ENCODE measurements at places on chromosomes 5 and 9. TPM values are rescaled to one million over a fixed set of nuclear protein-coding genes. Genes with fewer than 3 reads are reported as not detected.
A peak's percentile ranks its signal among the peaks of the same experiment; 100 is the strongest.

DNA sequence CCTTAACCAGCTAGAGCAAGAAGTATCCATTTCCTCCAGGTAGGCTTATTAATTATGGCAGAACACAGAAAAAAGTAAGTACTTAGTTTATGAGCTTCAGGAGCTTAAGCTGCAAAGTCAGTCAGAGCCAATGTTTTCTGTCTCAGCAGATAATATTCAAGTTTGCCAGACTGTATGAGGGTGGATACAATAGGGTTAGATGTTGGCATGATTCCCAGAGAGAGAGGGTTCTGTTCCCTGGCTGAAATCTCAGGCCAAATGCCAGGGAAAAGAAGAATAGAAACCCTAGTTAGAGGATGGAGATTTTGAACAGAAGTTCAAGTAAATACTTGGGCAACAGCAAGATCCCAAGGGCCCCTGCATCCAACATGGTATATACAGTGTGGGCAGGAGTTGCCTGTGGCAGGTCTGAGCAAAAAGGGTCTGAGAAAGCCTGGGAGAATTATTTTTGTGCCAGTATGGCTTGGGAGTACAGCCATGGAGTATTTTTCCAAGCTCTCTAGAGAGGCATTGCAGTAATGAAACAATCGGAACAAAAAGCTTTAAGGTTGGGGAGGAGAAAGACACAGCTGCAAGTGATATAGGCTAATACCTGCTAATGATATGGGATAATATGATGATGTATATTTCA, 31.0 kb upstream of the ISOC1 start:
- DNase-seq: no peak

DNA sequence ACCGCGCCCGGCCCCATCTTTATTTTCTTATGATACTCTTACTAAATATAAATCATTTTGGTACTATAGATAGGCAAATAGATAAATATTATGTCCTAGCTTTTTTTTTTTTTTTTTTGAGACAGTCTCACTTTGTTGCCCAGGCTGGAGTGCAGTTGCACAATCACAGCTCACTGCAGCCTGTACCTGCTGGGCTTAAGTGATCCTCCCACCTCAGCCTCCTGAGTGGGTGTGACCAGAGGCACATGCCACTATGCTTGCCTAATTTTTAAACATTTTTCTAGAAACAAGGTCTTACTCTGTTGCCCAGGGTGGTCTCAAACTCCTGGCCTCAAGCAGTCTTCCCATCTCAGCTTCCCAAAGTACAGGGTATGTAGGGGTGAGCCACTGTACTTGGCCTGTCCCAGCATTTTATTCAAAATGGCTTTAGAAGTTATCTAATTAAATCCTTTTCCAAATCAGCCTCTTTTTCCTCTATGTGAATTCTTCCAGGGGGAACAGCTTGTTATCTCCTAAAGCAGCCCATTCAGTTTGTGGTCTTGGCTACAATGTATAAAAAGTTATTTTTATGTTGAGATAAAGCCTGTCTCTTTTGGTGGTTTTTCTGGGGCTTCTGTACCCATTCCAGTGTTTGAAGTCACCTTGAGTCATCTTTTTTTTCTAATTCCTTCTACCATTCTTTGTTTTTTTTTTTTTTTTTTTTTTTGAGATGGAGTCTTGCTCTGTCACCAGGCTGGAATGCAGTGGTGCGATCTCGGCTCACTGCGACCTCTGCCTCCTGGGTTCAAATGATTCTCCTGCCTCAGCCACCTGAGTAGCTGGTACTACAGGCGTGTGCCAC, 12.1 kb downstream of the MELK start:
- DNase-seq: no peak

DNA sequence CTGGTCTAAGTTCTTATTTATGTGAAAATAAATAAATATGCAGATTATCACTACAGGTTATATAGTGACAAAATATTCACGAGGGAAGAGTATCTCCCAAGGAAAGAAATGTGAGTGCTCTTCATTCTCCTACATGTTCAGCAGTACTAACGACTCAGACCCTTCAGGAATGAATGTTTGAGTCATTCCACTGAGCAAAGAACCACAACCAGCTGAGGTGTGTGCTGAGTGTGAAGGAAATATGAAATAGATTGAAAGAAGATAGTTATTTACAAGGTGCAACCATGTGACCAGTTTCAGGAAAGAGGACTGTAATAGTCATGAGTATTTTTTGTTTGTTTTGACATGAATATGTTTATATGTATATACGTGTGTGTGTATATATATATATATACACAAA, 228.7 kb downstream of the TUSC1 start:
- no peak for DNase-seq

GRCh38 chr5:66171349-66172344, 27.5 kb downstream of the SREK1 start:
- peak; percentile 41 for DNase-seq

DNA sequence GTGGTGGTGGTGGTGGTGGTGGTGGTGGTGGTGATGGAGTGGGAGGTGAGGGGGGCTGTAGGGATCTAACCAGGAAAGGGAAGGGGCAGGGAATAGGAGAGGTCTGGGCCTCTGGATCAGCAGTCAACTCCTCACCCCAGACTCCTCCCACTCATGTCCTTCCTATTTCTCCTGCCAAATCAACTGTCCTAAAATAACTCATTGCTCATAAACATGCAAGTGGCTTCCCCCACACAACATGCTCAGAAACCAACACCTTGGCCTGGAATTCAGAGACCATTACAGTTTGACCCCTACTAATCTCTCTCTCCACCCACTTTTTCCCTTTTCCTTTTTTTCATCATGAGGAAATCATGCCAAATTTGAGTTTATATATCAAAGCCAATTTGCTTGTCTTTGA, 8.4 kb upstream of the FSD1L start:
- DNase-seq: no peak

DNA sequence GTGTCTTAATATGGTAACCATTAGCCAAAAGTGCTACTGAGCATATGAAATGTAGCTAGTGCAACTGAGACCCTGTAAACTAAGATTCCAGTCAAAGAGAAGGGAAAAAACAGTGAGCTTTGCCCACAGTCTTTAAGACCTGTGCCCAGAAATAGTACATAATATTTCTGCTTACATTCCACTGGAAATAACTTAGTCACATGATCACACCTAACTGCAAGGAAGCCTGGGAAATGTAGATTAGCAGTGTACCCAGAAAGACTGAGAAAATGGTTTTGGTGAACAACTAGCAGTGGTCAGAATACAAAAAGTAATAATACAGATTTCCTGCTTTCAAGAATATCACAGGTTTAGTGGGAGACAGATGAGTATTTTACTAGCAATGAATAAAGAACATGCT, 2.5 kb upstream of the CPLANE1 start:
- no peak for DNase-seq

- DNase-seq: no peak
Observed at GRCh38 chr5:54173251-54173650, 137.1 kb downstream of the ARL15 start.

- peak; percentile 38 for DNase-seq
Observed at GRCh38 chr9:22237497-22238363, 208.9 kb upstream of the DMRTA1 start.

DNA sequence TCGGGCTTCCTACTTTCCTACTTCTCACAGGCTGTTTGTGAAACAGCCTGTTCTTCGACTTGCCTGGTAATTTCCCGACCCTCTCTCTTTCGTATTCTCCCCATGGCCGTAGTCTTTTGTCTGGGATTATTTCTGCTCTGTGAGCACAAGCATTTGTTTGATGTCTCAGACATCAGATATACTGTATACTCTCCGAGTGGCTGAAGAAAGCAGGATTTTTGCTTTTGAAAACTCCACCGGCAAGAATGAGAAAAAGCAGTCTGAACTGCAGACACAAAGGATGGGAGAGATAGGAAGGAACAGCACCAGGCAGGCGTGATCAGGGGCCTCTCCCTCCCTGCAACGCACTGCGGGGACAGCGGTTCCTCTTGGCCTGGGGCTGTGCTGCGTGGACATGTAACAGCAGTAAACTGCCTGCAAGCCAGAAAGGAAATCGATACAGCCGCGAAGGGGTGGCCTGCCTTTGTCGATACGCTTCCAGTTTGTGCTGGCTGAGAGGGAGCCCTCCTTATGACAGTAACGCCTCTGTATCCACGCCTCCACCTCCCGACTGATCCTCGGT, 313.9 kb upstream of the TLE4 start:
- DNase-seq: no peak

DNA sequence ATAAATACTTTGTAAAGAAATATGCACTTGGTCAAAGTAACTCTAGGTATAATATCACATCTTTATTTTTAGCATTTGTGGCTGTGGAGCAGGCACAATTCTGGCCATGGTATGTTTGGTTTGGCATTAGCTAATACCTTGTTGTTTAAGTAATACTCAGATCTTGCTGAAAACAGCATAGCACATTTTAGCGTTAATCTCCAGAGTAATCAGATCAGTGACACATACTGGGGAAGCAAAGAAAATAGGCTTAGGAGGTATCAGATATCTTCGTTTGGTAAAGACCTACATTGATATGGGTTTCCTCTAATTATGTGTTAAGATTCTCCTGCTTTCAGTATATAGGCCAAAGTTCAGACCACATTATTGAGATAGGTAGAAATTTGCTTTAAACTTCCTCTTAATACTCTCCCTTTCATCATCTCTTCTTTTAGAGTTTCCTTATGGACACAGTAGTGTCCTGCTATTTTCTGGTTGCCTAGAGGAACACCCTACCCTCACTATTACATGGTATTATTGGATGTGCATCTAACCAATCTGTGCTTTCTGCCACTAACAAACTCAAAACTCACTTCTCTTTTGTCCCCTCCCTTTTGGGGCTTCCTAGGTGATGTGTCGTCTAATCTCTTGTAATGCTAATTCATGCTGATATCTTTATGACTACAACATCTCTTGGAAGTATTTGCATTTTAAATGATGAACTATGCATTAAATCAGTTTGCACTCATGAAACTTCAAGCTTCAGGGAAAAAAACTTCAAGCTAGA, 437.3 kb upstream of the ADAMTSL1 start:
- no peak for DNase-seq

DNA sequence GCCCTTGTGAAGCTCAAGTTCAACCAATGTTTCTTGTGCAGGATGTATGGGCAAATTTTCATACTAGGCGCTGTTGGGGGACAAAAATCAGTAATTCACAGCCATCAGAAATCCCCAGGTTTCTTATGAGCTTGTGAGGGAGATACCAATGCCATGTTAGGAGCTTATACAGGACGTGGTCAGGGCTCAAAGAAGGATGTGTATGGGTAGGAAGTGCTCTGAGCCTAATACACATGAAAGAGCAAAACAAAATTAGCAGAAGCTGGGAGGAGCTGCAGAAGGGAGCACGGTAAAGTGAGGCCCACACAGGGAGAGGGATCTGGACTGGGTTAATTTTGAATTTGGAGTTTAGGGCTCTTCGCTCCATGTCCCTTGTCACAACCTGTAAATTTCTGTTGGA, 114.6 kb upstream of the MAP3K1 start:
- no peak for DNase-seq

PHYKPL gene
- total RNA-seq: 53.7 TPM

HSPB3 gene
- total RNA-seq: not detected

CDKN2B gene
- not detected for total RNA-seq

LCN10 gene
- total RNA-seq: not detected

PROB1 gene
- 1.5 TPM for total RNA-seq

EEIG1 gene
- total RNA-seq: 9.2 TPM

SPATA31E1 gene
- total RNA-seq: not detected

CTSV gene
- 2.2 TPM for total RNA-seq
